ENCODE measurements at places on chromosomes 1 and 21. TPM values are rescaled to one million over a fixed set of nuclear protein-coding genes. Genes with fewer than 3 reads are reported as not detected.

The RBP7 gene
- 0.70 TPM for total RNA-seq

The PLPPR5 gene
- total RNA-seq: not detected

The ITLN1 gene
- not detected for total RNA-seq

The TINAGL1 gene
- not detected for total RNA-seq

DNA sequence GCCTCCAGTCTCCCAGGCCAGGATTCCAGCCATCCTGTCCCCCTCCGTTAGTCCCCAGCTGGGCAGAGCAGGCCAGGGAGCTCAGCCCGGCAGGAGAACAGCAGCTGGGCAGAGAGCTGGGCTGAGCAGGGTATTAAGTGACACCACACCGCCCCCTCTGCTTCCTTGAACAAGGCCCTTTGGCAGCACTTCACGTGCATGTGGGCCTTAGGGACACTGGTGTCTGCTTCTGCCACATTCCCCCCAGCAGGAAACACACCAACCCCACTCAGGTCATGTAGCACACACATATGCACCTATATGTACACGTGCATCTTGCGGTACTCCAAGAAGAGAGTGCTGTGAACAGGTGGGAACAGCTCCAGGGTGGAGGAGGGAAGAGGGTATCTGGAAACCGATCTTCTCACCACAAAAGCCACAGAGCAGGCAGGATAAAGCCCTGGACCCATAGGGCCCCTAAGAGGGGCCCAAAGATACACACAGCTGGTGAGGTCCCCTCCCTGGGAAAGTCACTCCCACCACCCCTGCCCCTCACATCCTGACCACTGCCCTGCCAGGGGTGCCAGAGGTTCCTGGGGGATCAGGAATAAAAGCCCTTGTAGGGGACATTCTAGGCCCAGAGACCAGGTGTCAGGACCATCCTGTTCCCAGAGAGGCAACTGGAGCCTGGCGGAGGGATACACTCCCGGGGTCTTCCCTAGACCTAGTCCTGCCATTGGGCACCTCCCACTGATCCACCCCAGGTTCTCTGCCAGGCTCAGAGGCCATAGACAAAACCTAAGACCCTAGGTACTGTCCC lies 4.5 kb downstream of the EPHA2 start:
- H3K4me1 ChIP-seq: peaks cover 52% of the 10 kb centered on the region
- H3K27ac ChIP-seq: no peak overlapping the region
- DNase-seq: no peak
- peaks cover 16% of the 10 kb centered on the region for H3K27me3 ChIP-seq

GRCh38 chr1:243786531-243786930 lies 63.5 kb downstream of the AKT3 start:
- H3K36me3 ChIP-seq: peaks cover 8% of the 10 kb centered on the region
- H3K27ac ChIP-seq: no peak overlapping the region
- no peak for DNase-seq
- H3K4me3 ChIP-seq: no peak overlapping the region
- H3K4me1 ChIP-seq: peaks cover 8% of the 10 kb centered on the region
- no peaks in the 10 kb centered on the region for H3K27me3 ChIP-seq

- H3K4me1 ChIP-seq: no peaks in the 10 kb centered on the region
- H3K27ac ChIP-seq: no peak overlapping the region
Observed at GRCh38 chr1:95730986-95731385, 497.0 kb downstream of the RWDD3 start.

- no peaks in the 10 kb centered on the region for H3K36me3 ChIP-seq
- no peak overlapping the region for H3K4me3 ChIP-seq
- no peaks in the 10 kb centered on the region for H3K27me3 ChIP-seq
- H3K4me1 ChIP-seq: no peaks in the 10 kb centered on the region
- DNase-seq: no peak
- no peak overlapping the region for H3K27ac ChIP-seq
Observed at GRCh38 chr21:33815143-33815707, 100.4 kb downstream of the ATP5PO start.

DNA sequence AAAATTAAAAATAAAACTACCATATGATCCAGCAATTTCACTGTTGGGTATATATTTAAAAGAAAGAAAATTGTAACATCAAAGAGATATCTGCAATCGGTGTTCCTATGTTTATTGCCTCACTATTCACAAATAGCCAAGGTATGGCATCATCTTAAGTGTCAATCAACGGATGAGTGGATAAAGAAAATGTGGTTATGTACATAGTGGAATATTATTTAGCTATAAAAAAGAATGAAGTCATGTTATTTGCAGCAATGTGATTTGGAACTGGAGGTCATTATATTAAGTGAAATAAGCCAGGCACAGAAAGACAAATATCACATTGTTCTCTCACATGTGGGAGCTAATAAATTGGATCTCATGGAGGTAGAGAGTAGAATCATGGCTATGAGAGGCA lies 76.3 kb downstream of the RD3 start:
- H3K27ac ChIP-seq: no peak overlapping the region
- no peak overlapping the region for H3K4me3 ChIP-seq
- H3K36me3 ChIP-seq: no peaks in the 10 kb centered on the region
- no peaks in the 10 kb centered on the region for H3K27me3 ChIP-seq
- H3K4me1 ChIP-seq: peaks cover 3% of the 10 kb centered on the region
- DNase-seq: no peak

GRCh38 chr1:207868251-207868773 lies 42.6 kb downstream of the CD34 start:
- H3K27ac ChIP-seq: peak overlapping the region; percentile 89
- H3K4me3 ChIP-seq: peak overlapping the region; percentile 98
- peaks cover 32% of the 10 kb centered on the region for H3K36me3 ChIP-seq
- H3K4me1 ChIP-seq: peaks cover 87% of the 10 kb centered on the region

- H3K36me3 ChIP-seq: peaks cover 60% of the 10 kb centered on the region
- no peaks in the 10 kb centered on the region for H3K27me3 ChIP-seq
- no peaks in the 10 kb centered on the region for H3K4me1 ChIP-seq
Observed at GRCh38 chr1:184820218-184820750, 65.6 kb upstream of the EDEM3 start.

DNA sequence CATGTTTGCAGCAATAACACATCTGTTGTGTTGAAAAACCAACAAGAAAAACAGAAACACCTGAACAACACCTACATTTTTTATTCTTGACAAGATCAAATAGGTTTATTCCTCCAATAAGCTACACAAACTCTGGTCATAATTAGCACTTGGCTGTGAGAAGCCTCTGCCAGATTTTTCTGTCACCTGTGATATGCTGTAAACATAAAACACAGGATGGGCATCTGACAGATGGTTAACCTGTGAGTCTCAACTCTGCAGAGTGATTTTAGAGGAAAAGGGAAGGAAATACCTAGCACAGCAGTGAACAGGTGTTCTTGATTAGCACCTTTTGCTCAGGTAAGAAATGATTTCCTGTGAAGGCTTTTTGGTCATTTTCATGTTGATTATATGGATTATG lies 175.4 kb upstream of the COA6 start:
- no peak overlapping the region for H3K4me3 ChIP-seq
- no peak for DNase-seq
- H3K27me3 ChIP-seq: peaks cover 2% of the 10 kb centered on the region
- H3K4me1 ChIP-seq: no peaks in the 10 kb centered on the region
- H3K36me3 ChIP-seq: no peaks in the 10 kb centered on the region

- no peaks in the 10 kb centered on the region for H3K36me3 ChIP-seq
- DNase-seq: no peak
- H3K4me1 ChIP-seq: peaks cover 3% of the 10 kb centered on the region
- H3K27me3 ChIP-seq: no peaks in the 10 kb centered on the region
- H3K4me3 ChIP-seq: no peak overlapping the region
Observed at GRCh38 chr1:95067062-95067461, 5.7 kb downstream of the ALG14 start.

GRCh38 chr1:3034728-3035562 lies 13.7 kb downstream of the ACTRT2 start:
- no peak overlapping the region for H3K4me3 ChIP-seq
- DNase-seq: no peak
- H3K27ac ChIP-seq: no peak overlapping the region

DNA sequence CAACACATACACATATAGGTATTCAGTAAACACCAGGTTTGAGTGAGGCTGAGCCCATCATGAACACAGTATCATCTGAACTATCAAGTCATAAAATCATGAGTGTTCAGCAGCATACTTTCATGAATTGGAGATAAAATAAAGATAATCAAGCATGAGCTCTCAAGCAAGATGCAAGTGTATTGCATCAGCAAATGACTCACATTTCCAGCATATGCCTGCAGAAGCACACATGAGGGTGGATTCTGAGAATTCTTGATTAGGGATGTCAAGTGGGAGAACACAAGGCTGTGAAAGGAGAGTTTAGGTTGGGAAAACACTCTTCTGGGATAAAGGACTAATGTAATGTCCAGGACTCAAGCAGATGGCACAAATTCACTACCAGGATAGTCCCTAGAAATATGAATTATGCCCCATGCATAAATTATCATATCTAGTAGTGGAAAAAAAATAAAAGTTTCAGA lies 299.2 kb downstream of the SRGAP2C start:
- no peak overlapping the region for H3K27ac ChIP-seq
- H3K4me3 ChIP-seq: no peak overlapping the region
- no peaks in the 10 kb centered on the region for H3K36me3 ChIP-seq
- no peaks in the 10 kb centered on the region for H3K27me3 ChIP-seq
- no peak for DNase-seq
